T-cell (primary cell): ENCODE measurements at places on chromosomes 5 and 9. TPM values are rescaled to one million over a fixed set of nuclear protein-coding genes. Genes with fewer than 3 reads are reported as not detected.

DNA sequence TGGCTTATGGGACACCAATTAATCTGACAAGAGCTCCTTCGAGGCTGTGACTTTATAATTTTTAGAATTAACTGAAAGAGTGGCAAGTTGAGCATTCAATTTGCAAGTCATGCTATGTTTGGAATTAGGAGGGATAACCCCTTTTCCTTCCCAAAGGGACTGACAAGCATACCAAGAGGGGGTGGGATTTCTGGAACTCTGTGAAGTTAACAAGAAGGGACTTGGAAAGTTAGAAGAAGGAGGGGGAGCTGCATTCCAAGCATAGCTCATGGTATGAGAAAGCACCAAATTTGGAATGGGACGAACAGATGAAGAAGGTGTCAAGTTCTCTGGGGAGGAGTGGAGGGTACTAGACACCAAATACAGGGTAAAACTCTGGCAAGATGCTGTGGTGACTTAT, 8.9 kb upstream of the PALM2AKAP2 start:
- H3K36me3 ChIP-seq, result no peaks in the 10 kb centered on the region
- H3K27ac ChIP-seq, result no peak overlapping the region
- H3K27me3 ChIP-seq, result peaks cover 2% of the 10 kb centered on the region
- H3K4me1 ChIP-seq, result no peaks in the 10 kb centered on the region
- no peak for DNase-seq

DNA sequence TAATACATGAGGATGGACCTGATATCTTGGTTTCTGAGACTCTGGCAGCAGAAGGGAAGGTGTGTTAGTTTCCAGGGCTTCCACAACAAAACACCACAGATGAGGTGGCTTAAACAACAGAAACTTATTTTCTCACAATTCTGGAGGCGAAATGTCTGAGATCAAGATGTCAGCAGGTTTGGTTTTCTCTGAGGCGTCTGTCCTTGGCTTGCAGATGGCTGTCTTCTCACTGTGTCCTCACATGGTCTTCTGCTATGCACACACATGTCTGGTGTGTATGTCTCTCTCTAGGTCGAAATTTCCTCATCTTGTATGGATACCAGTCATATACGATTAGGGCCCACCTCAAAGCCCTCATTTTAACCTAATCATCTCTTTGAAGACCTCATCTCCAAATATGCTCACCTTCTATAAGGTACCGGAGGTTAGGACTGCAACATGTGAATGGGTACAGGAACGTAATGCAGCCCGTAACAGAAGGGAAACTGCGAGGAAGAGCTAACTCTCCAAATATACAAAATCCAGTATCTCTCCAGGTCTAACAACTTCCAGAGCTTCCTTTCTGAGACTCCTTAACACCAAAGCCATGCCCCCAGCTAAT, 139.8 kb upstream of the SMARCA2 start:
- no peaks in the 10 kb centered on the region for H3K36me3 ChIP-seq
- no peak overlapping the region for H3K27ac ChIP-seq

DNA sequence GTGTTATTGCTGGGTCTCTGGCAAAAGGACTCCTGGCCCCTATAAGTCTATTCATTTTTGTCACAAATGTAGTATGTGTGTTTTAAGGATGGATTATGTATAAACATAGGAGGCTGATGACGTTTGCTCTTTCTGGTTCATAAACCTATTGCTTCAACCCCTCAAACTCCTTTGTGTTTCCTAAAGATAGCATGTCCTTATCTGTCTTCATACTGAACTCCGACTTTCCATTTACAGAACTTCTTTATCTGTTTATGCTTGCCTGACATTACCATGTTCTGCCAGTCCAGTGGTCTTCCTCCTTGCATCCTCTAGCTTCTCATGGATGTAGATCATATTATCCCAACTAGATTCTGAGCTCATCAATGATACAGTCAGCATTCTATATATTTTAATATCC, 46.1 kb downstream of the ARHGEF28 start:
- no peaks in the 10 kb centered on the region for H3K36me3 ChIP-seq
- H3K27me3 ChIP-seq, result no peaks in the 10 kb centered on the region
- H3K27ac ChIP-seq, result no peak overlapping the region
- DNase-seq, result no peak

- no peak overlapping the region for H3K27ac ChIP-seq
- no peaks in the 10 kb centered on the region for H3K4me1 ChIP-seq
- H3K4me3 ChIP-seq, result no peak overlapping the region
- H3K27me3 ChIP-seq, result no peaks in the 10 kb centered on the region
- no peak for DNase-seq
- no peaks in the 10 kb centered on the region for H3K36me3 ChIP-seq
Measured at GRCh38 chr9:37839496-37840461, 39.2 kb downstream of the DCAF10 start.

DNA sequence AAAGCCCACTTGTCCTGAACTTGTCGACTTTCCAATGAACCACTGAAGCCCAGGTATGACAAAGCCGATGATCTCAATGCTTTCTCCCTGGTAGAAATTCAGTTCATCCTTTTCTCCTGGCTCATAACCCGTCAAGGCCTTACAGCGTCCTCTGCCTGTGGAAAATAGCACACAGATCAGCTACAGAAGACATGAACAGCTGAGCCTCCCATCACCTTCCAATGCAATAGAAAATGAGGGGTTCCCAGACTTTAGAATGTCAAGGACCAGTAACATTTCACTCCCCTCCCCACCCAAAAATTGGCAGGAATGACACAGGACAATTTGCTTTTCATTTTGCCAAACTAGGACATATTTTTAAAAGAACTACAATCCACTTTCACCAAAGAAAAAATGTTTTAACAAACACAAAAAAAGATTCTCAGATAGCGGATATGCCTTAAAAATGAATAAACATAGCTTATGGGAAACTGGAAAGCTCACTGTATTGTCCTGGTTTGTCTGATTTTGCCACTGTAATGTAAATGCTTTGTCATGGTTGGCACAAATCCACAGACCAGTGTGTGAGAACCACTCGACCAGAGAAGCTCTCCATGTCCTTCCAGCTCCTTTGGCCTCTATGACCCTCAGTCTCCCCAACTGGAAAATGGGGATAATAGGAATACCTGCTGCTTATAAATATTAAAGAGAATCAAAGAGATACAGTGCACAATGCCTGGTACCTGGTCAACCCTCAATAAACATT, 24.4 kb downstream of the SH3TC2 start:
- H3K4me1 ChIP-seq, result no peaks in the 10 kb centered on the region
- H3K27me3 ChIP-seq, result peaks cover 9% of the 10 kb centered on the region
- H3K4me3 ChIP-seq, result no peak overlapping the region
- no peak for DNase-seq
- no peak overlapping the region for H3K27ac ChIP-seq

DNA sequence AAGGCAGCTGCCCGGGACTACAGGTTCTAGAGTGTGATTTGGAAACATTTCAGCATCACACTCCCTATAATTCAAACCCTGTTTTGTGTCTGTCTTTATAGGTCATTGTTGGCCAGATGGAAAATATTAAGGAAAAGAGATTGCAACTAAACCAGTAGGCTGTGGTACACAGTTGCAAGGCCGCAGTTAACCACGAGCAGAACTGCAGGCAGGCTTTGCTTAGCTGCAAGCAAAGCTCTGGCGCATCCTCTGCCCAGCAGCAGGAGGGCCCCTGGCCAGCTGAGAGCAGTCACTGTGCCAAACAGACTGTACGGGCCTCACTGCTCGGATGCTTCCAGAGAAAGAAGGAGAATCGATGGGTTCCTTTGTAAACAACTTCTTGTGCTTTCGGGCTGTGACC, 204.5 kb downstream of the DENND1A start:
- H3K36me3 ChIP-seq, result peaks cover 4% of the 10 kb centered on the region
- no peak overlapping the region for H3K27ac ChIP-seq
- H3K4me1 ChIP-seq, result no peaks in the 10 kb centered on the region
- no peak overlapping the region for H3K4me3 ChIP-seq

DNA sequence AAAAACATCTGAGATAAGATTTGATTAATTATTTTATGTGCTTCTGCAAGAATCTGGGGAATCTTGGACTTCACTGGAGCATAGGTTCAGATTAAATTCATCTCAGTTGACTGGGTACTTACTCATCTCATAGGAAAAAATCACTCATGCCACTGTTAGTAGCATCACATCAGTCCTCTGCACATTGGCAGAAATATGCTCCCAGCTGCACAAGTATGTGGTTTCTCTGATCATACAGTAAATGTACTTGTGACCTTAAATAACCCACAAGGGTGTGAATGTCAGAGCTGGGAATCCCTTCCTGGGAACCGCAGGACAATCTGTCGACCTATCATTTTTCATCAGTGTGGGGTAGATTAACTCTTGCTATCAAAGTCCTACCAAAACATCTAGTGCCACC, 203.7 kb upstream of the SLC24A2 start:
- H3K36me3 ChIP-seq, result no peaks in the 10 kb centered on the region
- H3K27ac ChIP-seq, result no peak overlapping the region
- no peak overlapping the region for H3K4me3 ChIP-seq
- DNase-seq, result no peak

DNA sequence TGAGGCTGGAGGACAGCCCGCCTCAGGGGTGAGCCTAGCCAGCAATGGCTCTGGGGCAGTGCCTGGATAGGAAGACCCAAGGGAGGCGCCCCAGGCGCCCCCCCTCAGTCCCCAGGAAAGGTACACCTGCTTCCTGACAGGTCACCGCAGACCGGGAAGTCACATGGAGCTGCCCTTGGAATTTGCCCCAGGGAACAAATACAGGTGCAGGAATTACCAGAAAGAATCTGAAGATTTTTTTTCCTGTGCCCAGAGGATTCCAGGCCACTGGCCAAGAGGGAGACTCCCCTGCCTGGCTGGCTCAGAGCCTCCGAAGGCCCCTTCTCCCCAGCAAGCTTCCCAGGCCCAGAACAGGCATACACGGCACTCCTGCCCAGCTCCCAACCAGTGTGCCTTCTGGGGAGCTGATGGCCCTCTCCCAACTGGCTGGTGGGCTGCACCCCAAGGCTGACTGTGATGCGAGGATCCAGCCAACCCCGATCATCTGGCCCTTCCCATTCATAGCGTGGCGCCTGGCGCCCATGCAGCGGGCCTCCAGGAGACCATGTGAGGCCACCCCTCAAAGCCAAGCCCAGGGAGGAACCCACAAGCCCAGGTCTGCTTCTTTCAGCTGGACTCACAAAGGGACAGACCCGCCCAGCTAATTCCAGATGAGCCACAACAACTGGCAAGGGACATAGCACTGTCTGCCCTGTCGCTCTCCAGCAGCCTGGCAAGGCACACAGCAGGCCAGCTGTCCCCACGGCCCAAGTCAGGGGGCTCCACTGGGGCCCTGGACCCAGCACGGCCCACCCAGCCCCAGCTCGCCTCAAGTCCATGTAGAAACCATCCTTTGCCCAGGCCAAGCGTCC, 2.3 kb downstream of the TPRN start:
- no peak for DNase-seq
- H3K27me3 ChIP-seq, result no peaks in the 10 kb centered on the region
- H3K4me3 ChIP-seq, result no peak overlapping the region
- H3K27ac ChIP-seq, result no peak overlapping the region

DNA sequence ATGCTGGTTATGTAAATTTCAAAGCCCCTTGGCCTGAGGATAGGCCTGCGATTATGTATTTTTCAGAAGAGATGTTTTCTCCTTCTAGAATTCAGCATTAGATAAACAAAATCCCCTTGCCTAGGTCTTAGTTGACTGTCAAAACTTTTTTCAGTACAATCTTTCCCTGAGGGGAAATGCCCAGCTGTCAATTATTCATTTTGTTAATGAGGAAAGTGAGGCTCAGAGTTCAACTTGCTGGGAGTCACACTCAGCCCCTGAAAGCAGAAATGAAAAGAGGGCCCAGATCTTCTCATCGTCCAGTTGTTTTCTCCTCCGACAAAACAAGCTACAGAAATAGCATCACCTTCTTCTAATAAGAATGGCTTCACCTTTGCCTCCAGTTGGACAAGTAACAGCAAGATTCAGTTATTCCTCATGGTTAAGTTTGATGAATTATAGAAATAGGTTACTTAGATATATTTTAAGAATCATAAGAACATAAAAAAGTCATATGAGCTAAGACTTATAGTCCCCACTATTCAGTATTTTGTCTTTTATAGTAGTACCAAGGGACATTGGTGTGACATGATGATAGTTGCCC, 627.1 kb upstream of the WWC1 start:
- H3K27me3 ChIP-seq, result no peaks in the 10 kb centered on the region
- H3K27ac ChIP-seq, result no peak overlapping the region
- DNase-seq, result no peak
- no peaks in the 10 kb centered on the region for H3K4me1 ChIP-seq
- no peaks in the 10 kb centered on the region for H3K36me3 ChIP-seq

Gene OR1N2
- not detected for total RNA-seq

Gene ZNF169
- 9.7 TPM for total RNA-seq

Gene TPM2
- total RNA-seq, result 48.9 TPM

Gene FOXD4L3
- total RNA-seq, result not detected

Gene SLC36A1
- total RNA-seq, result 5.5 TPM
